ENCODE measurements at places on chromosomes 1 and 21. TPM values are rescaled to one million over a fixed set of nuclear protein-coding genes. Genes with fewer than 3 reads are reported as not detected.
A peak's percentile ranks its signal among the peaks of the same experiment; 100 is the strongest.

GRCh38 chr1:92653605-92654381, 131.1 kb downstream of the EVI5 start:
- DNase-seq = no peak

DNA sequence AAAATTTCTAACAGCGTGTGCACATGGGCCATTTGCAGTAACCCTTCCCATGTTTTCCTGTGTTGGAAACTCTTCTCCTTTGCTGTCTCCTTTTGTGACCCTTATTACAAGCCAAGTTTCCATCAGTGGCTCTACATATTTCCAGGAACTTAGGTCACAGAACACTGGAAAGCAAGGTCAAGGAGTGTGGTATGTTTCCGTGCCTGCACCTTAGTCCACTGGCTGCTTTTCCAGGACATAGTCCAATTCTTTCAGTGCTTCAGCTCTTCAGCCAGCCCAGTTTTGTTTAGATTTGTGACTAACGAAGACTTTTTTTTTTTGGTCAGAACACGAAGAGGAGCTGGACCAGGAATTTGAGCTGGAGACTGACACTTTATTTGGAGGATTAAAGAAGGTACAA, 33.8 kb downstream of the HHAT start:
- peak; percentile 34 for DNase-seq

GRCh38 chr1:116769994-116770393, 15.8 kb downstream of the CD2 start:
- no peak for DNase-seq

DNA sequence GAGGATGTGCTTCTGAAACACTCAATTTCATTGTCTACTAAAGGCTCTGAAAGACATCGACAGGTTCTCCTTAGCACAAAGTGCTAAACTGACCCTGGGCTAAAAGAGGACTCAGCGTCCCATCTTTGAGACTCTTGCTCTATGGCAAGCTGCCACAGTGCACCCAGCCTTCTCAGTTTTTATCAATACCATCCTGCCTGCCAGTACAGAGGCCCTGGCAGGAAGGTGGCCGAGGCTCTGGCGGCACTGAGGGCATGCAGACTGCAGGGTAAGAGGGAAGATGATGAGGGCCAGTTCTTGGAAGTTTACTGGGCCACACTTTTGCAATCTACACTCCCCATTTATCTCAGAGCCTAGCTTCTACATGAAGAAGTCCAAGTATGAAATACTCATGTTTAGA, 5.3 kb downstream of the OLFML2B start:
- no peak for DNase-seq

DNA sequence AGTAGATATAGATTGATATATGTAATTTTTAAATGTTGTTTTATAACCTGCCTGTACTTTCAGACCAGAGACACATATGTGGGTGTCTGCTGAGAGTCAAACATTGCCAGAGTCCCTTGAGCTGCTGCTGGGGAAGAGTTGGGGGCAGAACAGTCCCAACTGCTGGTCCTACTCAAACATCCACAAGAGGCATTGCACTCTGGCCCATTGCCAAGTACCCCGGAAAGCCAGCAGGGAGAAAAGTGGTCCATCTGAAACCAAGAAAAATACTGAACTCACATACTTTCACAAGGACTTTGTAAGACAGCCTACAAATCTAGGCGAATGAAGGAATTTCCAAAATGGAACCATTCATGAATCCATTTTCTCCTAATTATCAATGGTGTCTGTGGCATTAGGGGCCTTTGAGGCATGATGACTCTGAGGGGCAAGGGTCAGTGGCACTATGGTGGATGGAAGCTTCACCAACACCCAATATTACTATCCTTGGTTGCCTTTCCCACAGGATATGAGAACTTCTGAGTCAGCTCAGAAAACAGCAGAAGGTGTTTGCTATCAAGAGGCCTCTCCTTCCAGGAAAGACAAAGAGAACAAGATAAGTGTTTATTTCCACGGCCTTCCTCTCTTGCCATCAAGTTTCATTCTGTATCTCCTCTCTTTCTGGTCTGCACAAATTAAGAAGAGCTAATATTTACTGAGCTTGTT, 7.3 kb upstream of the TBX15 start:
- no peak for DNase-seq

GRCh38 chr1:156420205-156421061, 51.4 kb downstream of the RHBG start:
- no peak for DNase-seq

- DNase-seq = no peak
Measured at GRCh38 chr1:189217646-189218045, 1260.0 kb downstream of the BRINP3 start.

DNA sequence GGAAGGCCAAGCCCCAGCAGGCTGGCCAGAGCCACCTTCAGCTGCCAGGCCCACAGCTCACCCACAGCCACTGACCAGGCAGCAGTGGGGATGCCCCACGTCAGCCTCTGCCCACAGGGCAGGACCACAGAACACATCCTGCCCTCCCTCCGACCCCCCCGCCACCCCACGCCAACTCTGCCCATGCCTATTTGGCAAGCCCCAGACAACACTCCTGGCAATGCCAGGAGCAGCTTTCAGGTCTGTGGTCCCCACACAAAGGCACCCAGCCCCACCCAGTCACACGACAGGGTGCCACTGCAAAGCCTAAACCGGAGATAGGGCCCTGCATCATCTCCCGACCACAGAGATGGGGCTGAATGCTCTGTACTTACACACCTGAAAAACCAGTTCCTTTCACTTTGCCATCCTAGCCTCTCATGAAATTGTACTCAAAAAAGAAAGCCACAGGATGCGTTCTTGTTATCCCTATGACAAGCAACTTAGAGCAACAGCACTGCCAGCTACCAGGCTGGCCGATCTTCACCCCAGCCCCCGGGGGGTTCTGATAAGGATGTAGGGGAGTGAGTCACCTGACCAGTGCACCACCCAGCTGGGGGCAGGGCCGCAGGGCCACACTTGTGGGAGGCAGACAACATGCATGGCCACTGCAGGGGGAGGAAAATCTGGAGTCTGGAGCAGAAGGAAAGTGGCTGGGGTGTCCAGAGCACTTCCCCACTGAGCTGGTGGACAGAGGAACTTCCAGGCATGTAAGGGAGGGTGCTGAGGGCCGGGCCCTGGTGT, 36.2 kb downstream of the UBE2G2 start:
- DNase-seq = no peak

DNA sequence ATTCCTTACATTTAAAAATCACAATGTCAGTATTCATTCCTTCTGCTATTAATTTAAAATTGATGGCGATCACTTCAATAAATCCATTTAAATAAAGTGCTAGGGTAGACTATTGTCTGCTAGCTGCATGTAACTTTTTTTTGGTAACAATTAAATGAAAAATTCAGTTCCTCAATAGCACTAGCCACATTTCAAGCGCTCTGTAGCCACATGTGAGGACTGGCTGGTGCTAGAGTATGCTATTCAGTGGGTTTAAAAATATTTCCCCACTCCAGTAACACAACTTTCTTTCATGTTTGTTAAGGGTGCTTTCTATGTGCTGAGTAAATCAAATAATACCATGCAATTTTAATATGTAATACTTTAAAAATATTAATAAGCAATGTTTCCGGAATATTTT, 108.2 kb downstream of the LTN1 start:
- no peak for DNase-seq

GRCh38 chr21:43209575-43210453, 41.0 kb downstream of the CRYAA start:
- DNase-seq = peak; percentile 37

DNA sequence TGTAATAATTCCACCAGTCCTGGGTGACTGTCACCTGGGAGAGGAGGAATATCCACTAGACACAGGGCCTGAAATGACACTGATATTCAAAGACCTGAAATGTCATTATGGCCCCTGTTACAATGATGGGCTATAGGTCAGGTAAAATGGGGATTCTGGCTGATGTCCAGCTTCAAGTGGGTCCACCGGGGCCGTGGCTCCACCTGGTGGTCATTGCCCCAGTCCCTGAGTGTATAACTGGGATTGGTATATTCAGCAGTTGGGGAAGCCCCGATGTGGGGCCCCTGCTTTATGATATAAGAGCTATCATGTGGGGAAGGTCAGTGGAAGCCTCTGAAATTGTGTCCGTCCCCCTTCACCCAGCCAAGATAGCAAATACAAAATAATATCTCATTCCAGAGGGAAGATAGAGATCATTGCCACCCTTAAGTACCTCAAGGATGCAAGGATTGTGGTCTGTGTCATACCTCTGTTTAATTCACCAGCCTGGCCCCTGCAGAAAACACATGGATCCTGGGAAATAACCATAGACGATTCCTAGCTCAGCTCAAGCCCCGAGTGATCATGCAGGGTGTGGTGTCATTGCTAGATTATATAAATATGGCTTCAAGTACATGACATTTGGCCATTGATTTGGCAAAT, 19.4 kb downstream of the PLEKHO1 start:
- peak; percentile 78 for DNase-seq

GRCh38 chr21:28516021-28516420, 476.7 kb downstream of the LTN1 start:
- DNase-seq = no peak

DNA sequence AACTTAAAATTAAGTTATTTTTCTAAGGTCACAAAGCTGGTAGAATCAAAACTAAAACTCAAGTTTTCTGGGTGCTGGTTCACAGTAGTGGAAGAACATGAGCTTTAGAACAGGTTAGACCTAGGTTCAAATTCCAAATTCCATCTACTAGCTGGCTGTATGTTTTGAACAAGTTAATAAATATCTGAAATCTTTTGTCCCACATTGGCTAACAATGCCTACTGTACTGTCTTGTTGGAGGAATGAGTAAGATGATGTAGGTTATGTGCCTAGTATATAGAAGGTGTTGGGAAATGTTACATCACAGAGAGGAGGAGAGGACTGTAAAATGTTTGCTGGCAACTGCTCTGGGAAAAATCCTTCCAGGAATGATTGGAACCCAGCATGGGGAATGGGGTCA, 14.0 kb upstream of the CD247 start:
- no peak for DNase-seq

The IRF6 gene
- total RNA-seq = 20.7 TPM

GRCh38 chr1:56295949-56296929, 283.1 kb downstream of the PLPP3 start:
- no peak for DNase-seq

The NUAK2 gene
- total RNA-seq = 1.4 TPM

GRCh38 chr1:26003756-26004155, 5.9 kb upstream of the PAFAH2 start:
- DNase-seq = no peak

The FAM151A gene
- total RNA-seq = 0.29 TPM

The FCRLB gene
- total RNA-seq = 0.24 TPM

- DNase-seq = no peak
Measured at GRCh38 chr21:18819507-18819906, 415.9 kb upstream of the TMPRSS15 start.

DNA sequence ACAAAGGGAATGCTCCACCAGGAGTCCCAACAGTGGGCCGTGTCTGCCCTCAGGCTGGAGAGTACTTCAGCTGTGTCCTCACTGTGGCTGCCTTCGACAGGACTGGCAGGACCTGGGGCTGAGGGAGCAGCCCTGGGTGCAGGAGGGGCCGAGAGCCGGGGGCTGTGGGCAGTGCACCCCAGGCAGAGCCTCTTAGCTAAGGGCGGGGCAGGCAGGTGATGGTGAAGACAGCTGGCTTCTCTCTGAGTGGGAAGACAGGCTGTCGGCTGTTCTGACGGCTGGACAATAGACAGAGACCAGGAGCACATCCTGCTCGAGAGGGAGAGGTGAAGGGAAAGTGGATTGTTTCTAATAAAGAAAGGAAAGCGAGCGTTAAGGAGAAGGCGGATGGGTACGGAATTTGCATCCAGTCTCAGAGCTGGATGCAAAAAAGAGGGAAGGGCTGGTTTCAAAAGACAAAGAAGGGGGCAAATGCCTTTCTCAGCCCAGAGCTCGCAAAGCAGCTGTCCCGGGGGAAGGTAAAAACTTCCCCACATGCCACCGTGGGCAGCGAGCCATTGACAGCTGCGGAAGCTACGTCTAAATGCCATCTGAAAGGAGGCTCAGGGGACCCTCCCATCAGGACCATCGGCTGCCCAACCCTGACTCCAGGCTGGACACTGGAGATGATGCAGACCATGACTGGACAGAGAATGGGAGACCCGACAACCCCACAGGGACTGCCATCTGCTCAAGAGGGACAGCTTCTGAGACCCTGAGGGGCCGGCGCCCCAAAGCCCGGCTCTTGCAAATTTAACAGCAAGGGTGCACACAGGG, 92.0 kb downstream of the STUM start:
- DNase-seq = no peak

The TCEANC2 gene
- 5.3 TPM for total RNA-seq

GRCh38 chr1:160070243-160071163, 543 bp upstream of the KCNJ10 start:
- DNase-seq = peak; percentile 87

DNA sequence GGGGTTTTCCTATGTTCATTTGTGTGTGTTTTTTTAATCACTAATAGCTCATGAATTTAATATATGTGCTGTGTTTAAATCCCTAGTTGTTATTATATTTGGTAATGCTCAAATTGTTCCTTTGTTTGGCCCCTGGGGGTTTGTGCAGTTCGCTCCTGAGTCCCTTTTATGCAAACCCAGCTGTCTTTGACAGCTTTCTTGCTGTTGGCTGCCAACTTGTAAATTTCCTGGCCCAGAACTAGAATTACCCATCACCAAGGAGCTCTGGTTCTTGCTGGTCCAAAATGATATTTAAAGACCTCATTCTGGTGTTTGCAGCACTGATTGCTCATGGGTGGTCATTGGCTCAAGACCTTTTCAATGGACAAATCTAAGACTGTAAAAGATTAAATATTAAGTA, 39.6 kb upstream of the PGBD5 start:
- DNase-seq = no peak

- DNase-seq = peak; percentile 36
Measured at GRCh38 chr1:185373813-185374529, 56.9 kb upstream of the IVNS1ABP start.

The SLAMF8 gene
- total RNA-seq = 4.4 TPM

GRCh38 chr1:200095057-200095577, 67.6 kb downstream of the NR5A2 start:
- DNase-seq = no peak

DNA sequence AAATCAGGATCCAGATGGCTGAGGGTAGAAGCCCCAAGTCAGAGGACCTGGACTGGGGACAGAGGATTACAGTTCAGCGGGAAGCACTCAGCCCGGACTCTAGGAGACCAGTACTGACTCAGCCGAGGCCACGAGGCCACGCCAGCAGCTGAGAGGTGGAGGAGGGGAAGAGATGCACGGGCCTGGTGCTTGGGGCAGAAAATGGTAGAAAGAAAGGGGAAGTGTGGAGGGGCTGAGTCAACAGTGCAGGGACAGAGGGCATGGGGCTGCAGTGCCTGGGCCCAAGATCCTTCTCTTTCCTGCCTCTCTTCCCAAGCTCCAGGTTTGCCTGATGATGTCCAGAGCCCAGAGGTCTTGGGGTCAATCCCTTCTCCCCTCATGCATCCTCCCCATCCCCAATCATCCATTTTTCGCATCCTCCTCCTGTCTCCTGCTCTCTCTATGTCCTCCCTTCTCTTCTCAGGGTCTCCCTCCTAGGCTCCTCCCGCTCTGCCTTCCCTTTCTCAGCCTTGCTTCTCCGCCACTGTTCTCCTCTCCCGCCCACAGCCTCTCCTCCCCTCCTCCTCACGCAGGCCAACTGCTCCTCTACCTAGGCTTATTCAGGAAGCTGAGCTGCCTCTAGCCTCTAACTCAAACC, 7.7 kb downstream of the ARHGEF2 start:
- peak; percentile 82 for DNase-seq

All from left cardiac atrium (tissue), 4 donors.